Fibroblast of lung (primary cell): ENCODE measurements at places on chromosomes 2 and 18. TPM values are rescaled to one million over a fixed set of nuclear protein-coding genes. Genes with fewer than 3 reads are reported as not detected.

- H3K27ac ChIP-seq = no peak overlapping the region
- no peaks in the 10 kb centered on the region for H3K4me1 ChIP-seq
- H3K4me3 ChIP-seq = no peak overlapping the region
- no peaks in the 10 kb centered on the region for H3K36me3 ChIP-seq
- no peak for DNase-seq
These were observed 263.1 kb upstream of the ID2 start for GRCh38 chr2:8418721-8419120.

DNA sequence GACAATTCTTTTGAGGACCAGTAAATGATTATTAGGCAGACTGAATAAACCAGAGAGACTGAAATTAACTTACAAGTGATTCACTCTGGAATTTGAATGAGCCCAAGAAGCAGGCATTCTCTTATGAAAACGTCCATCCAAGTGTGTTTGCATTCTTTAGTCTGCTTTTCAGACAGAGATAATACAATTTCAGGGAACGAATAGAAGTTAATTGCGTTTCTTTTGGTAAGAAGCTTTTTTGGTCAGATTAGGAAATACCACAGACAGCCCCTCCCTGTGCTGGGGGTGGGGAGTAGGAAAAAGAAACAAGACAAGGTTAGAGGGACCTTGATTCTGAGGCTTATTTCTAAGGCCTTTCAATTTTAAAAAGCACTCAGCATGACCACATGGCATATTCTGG is 874.4 kb downstream of the SUCLG1 start:
- no peak overlapping the region for H3K27ac ChIP-seq
- no peaks in the 10 kb centered on the region for H3K36me3 ChIP-seq
- no peaks in the 10 kb centered on the region for H3K27me3 ChIP-seq
- no peak overlapping the region for H3K4me3 ChIP-seq
- H3K4me1 ChIP-seq = no peaks in the 10 kb centered on the region

DNA sequence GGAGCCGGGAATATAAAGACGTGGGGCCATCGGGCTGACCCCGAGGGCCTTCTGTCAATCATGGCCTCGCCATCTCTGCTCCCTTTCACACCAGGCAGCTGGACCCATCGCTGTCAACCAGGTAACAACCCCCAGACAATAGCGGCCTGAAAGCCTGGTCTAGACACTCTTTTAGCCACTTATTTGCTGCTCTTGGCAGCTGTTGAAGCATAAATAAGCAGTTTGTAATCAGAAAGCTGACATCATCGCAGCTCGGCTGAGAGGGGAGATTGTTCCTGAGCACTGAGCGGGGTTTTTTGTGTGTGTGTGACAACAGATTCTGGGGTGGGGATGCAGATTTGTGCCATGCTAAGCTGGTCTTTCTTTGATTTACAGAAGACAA is 423.6 kb upstream of the POU3F3 start:
- H3K4me1 ChIP-seq = no peaks in the 10 kb centered on the region
- DNase-seq = no peak
- H3K27ac ChIP-seq = no peak overlapping the region
- no peaks in the 10 kb centered on the region for H3K27me3 ChIP-seq

GRCh38 chr2:98445683-98446581 is 1.3 kb downstream of the INPP4A start:
- peak; percentile 31 for DNase-seq
- H3K4me3 ChIP-seq = peak overlapping the region; percentile 87
- H3K27me3 ChIP-seq = no peaks in the 10 kb centered on the region
- no peaks in the 10 kb centered on the region for H3K36me3 ChIP-seq
- peak overlapping the region; percentile 68 for H3K27ac ChIP-seq
- peaks cover 3% of the 10 kb centered on the region for H3K4me1 ChIP-seq

DNA sequence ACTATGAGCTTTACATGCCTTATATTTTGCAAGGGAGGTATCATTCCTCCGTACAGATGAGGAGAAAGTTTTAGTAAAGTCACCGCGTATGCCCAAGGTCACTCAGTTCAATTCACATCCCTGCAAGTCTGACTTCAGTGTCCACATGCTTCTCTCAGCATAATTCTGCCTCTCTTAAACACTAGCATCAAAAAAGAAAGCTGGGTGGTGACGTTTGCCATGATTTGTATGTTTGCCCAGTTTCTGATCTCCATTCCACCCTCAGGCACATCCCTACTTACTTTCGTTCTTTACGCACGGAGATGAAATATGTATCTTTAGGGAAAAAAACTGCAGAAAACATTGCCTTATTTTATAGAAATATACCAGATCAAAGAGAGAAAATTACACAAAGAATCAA is 129.2 kb upstream of the PTPRM start:
- no peaks in the 10 kb centered on the region for H3K36me3 ChIP-seq
- no peaks in the 10 kb centered on the region for H3K4me1 ChIP-seq
- no peak overlapping the region for H3K4me3 ChIP-seq
- no peak overlapping the region for H3K27ac ChIP-seq
- H3K27me3 ChIP-seq = no peaks in the 10 kb centered on the region

GRCh38 chr18:48031641-48032040 is 101.2 kb upstream of the SMAD2 start:
- no peak overlapping the region for H3K27ac ChIP-seq
- H3K27me3 ChIP-seq = no peaks in the 10 kb centered on the region
- no peaks in the 10 kb centered on the region for H3K4me1 ChIP-seq
- no peak overlapping the region for H3K4me3 ChIP-seq
- no peaks in the 10 kb centered on the region for H3K36me3 ChIP-seq
- DNase-seq = no peak

DNA sequence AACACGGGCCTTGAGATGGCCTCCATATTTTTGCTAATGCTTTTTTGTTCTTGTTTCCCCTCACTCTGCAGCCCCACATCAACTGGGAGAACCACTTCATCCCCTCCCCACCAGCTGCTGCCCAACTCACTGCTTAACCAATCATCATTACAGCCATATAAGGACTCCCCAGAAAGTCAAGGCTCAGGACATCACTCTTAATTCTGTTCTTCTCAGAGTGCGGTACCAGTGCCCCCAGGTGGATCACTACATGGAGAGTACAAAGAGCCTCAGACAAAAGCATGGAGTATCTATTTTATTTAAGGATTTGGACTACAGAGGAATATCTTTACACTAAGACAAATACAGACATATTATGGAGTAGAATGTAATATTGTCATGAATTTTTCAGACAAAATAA is 340.6 kb downstream of the PAX3 start:
- H3K27me3 ChIP-seq = no peaks in the 10 kb centered on the region
- H3K27ac ChIP-seq = no peak overlapping the region
- H3K4me1 ChIP-seq = no peaks in the 10 kb centered on the region
- H3K36me3 ChIP-seq = no peaks in the 10 kb centered on the region
- no peak overlapping the region for H3K4me3 ChIP-seq

DNA sequence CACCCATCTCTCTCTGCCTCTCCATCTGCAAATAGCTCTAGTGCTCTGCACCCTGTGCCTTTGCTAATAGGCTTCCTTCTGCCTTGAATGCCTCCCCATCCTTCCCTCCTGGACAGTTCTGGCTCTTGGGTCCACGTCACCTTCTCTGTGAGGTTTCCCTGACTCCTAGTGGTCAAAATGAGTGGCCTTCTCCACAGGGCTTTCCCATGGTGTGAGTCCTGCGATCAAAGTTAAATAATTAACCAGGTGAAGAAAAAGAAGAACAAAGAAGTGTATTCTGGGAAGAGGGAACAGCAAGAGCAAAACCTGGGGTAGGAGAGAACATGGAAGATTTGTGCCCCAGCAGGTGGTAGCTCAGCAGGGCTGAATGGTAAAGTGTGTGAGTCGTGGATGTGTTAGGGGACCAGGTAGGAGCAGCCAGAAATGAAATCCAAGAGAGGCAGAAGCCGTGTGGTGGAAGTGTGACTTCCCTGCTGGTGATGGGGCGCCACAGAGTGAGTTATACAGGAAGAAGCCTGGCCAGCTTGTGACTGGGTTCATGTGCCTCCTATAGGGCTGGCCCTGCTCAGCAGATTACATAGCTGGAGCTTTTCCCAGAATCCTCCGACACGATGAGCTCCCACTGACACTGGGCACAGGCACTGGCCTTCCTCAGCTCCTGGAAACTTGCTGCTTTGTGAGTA is 93.8 kb upstream of the LDAH start:
- H3K27me3 ChIP-seq = no peaks in the 10 kb centered on the region
- H3K4me3 ChIP-seq = no peak overlapping the region
- peak; percentile 25 for DNase-seq
- H3K27ac ChIP-seq = peak overlapping the region; percentile 47

GRCh38 chr2:164620457-164620856 is 825 bp downstream of the GRB14 start:
- DNase-seq = no peak
- H3K27ac ChIP-seq = no peak overlapping the region
- peak overlapping the region; percentile 48 for H3K4me3 ChIP-seq

The SCN9A gene
- total RNA-seq = 58.6 and 105 TPM in 2 replicates

The ACSL3 gene
- 233 and 377 TPM in 2 replicates for total RNA-seq

The PSD4 gene
- total RNA-seq = 2.6 and 6.1 TPM in 2 replicates

The OTOS gene
- total RNA-seq = not detected in 2 replicates

The GPR35 gene
- 1.0 and 1.2 TPM in 2 replicates for total RNA-seq

The CAPN13 gene
- total RNA-seq = not detected in 2 replicates
